ENCODE measurements at places on chromosomes 5 and 9.

DNA sequence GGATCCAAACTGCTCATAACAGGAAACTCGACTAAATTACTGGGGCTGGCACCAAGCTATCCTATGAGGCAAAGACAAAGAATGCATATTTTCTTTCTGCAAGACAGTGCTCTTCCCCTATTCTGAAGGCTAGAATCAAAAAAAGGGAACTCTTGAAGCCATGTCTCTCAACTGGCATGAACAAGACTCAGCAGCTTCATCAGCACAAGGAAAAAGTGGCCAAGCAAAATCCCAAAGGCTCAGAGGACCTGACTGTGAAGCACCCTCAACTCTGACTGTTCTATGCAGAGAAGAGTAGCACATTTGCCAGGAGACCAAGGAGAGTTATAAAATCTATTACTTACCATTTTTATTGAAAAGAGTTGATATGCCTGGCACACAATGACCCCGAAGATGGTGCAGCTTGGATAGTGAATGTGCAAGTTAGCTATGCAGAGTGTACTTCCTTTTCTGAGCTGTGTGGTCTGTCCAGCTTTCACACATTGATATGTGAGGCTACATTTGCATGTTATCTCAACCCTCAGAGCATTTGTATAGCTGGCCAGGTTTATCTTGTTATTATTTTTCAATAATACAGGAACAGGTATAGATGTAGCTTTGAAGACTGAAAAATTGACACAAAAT is 51.0 kb upstream of the FYB1 start:
- no peak for DNase-seq

DNA sequence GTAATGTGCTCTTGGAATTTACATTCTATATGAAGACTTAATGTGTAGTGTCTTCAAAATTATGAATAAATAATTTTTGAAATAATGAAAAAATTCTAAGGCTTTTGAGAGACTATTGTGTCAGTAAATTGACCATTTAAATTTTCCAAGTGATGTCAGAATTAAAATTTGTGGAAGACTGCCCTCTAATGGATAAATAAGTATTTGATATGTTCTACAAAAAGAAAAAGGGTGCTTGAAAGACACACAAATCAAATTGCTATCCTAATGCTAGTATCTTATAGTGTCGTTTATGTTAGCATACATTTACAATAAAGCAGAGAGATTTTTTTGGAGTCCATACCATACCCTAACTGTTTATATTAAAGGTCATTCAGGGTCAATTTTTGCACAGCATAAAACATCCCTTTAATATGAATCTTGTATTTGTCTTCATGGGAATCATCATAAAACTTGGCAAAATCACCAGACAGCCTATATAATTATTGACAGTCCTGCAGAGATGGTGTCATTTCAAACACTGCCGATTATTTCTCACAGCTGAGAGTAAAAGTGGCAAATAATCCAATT is 120.8 kb upstream of the SLC27A6 start:
- no peak for DNase-seq

DNA sequence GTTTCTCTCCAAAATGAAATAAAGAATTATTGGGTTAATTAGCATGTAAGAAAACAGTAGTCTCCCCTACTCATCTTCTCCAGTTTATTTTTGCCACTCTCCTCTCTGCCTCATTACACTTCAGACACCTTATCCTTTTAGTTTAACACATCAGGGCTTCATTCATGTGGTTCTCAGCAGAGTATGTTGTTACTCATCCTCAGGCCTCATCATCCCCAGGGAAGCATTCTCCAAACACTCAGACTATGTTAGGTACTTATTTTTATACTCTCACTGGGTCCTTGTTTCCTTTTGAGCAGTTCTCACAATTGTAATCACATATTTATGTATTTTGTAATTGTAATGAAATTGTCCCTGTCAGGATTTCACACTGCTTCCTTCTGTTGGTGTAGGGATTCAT is 470.5 kb downstream of the PDE4D start:
- no peak for DNase-seq

DNA sequence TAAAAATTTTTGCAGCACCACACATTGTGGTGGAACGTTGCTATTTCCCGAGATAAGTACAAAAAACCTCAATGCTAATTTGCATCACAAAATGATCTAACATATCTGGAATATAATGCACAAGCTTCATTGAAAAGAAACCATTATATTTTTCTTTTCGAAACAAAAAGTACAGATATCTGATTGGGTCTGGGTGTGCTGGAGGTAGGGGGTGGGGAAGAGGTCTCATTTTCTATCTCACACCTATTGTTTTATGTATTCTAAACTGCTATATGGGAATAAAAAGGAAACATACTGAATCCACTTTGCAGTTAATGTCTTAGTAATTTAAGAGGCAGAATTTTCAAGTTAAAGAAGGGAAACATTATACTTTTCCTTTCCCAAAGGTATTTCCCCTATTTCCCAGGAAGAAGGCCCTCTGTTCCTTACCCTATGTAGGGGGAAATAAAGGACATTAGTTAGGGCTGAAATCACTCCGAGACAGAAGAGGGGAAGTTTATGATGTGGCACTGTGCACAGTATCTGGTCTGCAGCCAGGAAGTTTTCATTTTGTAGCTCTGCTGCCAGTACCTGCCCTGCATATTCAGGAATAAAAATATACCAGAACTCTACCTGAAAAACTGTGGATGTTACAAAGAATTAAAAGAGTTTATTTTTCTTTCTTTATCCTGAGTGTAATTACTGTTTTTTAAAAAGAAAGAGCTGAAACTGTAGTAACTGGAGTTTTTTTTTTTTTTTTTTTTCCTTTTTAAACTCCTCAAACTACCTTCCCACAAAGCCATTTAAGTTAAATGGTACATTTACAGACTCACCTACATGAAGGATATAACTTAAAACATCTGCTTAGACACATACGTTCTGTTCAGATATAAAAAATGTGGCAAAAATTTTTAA is 7.4 kb downstream of the MEF2C start:
- no peak for DNase-seq

DNA sequence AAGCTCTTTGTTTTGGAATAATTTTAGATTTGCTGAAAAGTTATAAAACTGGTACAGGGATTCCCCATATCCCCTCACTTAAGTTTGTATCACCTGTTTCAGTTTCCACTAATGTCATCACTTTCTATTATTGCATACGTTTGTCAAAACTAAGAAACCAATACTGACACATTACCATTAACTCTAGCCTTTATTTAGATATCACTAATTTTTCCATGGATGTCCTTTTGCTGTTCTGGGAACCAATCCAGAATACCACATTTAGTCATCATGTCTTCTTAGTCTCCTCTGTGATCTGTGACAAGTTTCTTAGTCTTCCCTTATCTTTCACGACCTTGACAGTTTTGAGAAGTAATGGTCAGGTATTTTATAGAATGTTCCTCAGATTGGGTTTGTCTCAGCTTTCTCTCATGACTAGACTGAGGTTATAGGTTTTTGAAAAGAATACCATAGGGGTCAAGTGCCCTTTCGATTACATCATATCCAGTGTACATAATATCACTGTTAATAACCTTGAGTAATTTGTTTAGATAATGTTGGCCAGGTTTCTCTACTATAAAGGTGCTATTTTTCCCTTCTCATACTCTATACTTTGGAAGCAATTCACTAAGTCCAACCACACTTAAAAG is 51.9 kb upstream of the NMUR2 start:
- DNase-seq = no peak

GRCh38 chr9:123925161-123925560 is 4.8 kb downstream of the DENND1A start:
- DNase-seq = no peak

DNA sequence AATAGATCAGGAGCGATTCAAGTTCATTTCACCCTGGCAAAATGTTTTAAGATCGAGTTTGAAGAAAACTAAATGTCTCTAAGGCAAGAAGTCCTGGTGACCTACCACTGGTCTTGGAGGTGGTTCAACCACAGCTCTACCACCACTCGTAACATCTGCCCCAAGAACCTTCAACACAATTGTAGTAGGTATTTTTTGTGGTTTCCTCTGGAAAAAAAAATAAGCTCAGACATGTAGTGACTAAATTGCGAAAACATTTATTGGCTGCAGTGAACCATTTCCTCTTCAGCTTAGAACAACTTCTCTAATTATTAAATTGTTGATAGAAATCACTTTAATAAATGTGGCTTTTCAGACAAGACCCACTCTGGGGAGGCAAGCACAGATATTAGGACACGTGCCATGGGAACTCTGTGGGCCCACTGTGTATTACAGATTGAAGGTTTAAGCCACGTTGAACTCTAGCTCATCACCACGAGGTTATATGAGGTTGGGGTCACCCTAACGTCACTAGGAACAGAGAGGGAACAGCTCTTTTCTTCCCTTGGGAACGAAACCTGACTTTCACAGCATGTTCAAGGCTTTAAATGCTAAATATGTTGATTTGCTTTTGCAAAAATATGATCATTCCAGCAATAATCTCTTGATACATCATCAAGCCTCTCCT is 142.9 kb downstream of the HSD17B3 start:
- no peak for DNase-seq

DNA sequence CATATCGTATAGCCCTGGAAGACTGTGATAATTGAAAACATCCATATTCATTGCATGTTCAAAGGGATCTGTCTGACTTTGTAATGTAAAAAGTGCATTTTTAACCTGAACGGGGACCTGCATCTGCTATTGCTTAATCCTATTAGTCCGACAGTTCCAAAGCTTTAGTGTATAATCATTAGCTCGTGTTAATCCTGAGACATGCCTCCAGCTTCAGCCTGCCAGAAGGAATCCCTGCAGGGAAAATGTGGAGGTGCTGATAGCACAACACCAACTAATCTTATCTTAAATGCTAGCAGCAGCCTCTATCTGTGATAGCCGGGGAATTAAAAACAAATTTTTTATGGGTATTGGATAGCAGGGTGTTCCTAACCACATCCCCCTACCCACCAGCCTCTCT is 495.2 kb downstream of the TLE4 start:
- no peak for DNase-seq

GRCh38 chr5:144207875-144208444 is 37.3 kb downstream of the KCTD16 start:
- no peak for DNase-seq

DNA sequence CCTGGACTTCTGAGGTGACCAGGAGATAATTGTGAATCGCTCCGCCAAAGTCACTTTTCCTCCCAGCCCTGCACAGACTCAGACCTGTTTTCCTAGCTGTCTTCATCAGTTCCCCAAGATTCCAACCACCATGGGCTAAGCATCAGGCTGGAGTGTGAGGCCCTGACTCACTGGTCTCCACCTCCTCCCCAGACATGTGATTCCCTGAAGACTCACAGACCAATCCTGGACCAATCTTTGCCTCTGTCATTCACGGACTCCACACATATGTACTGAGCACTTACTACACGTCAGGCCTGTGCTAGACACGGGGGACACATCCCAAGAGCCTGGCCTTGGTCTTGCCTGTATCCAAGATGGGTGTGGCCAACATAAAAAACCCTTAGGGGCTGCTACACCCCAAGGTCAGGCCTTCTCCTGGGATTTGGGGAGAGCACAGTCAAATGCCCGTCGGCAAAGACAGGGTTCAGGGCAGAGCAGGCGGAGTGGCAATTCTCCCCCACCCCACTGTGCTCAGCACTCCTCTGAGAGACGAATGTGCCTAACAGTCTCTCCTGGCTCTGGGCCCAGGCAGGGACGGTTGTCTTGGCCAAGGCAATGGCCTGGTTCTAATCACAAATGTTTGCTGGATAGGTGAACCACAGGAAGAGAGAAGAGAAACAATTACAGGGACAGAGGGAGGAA is 11.9 kb downstream of the EEIG1 start:
- no peak for DNase-seq

DNA sequence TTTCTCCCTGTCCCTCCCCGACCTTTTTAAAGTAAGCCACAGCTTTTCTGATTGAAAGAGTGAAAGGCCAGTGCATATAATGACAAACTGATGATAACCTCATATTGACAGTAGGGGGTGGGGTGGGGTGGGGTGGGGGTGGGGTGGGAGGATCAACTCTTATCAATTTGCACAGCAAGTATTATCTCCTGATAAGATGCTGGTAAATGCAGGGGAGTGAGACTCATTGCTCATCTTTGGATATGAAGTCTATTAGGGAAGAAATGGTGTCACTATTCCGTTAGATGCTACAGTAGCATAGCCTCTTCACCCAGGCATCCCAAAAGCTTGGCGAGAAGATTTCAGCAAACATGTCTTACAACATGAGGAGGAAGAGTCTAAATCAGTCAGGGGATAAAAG is 38.9 kb upstream of the HMGCS1 start:
- no peak for DNase-seq

DNA sequence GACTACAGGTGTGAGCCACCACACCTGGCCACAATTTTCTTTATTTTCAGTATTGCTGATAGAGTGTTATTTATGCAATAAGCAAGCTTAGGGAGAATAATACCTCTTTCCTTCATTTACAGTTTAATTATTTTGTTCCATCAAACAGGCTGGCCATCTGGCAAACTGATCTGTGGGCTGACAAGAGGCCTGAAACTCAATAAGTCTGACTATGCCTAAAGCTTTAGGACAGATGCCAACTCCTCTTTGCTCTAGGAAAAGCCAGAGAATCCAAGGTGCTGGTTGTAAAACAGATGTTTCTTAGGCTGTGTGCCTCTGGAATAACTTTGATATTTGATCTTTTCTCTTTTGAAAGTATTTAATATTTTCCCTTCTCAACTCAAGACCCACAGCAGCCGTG is 98.4 kb downstream of the TARS1 start:
- no peak for DNase-seq

GRCh38 chr9:91659529-91660495 is 236.2 kb upstream of the NFIL3 start:
- DNase-seq = no peak

DNA sequence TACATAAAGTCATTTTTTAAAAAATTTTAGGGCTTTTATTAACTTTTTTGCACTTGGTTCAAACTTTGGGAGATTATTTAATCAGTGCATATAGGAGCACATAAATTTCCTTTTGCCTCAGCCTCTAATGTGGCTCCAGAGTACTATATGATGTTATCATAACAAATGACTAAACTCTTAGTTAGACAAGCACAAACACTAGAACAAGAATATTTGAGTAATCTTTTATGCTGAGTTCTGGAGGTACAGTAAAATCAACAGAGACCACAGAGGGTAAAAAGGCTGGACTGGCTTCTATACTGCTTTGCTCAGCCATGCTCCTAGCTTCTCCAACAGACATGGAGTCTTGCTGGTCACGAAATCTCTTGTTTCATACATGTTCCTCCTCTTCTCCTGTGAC is 52.5 kb upstream of the SGCD start:
- DNase-seq = no peak

DNA sequence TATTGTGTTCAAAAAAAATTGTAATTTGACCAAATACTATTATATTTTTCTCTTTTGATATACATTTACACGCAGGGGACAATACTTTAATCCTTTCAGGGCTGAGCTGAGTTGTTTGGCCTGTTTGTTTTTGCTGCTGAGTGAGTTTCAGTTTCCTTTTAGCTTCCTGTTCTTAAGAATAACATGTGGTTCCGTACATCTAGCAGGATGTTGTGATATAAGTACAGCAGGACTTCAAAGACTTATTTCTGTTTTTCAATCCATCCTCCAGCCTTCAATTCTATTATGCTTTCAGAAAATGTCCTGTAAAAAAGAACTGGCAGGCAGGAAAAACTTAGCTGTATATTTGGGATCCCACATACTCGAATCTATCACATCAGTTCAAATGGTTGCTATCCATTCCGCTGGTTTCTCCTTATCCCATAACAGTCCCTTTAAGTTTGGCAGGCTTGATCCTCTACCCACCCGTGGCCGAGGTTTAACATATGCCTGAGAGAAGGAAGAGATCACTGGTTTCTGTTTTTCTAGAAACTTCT is 1037.3 kb upstream of the ACO1 start:
- peak; percentile 10 for DNase-seq

Measured in T-cell (primary cell).